ENCODE measurements at places on chromosomes 12 and 14. TPM values are rescaled to one million over a fixed set of nuclear protein-coding genes. Genes with fewer than 3 reads are reported as not detected.

DNA sequence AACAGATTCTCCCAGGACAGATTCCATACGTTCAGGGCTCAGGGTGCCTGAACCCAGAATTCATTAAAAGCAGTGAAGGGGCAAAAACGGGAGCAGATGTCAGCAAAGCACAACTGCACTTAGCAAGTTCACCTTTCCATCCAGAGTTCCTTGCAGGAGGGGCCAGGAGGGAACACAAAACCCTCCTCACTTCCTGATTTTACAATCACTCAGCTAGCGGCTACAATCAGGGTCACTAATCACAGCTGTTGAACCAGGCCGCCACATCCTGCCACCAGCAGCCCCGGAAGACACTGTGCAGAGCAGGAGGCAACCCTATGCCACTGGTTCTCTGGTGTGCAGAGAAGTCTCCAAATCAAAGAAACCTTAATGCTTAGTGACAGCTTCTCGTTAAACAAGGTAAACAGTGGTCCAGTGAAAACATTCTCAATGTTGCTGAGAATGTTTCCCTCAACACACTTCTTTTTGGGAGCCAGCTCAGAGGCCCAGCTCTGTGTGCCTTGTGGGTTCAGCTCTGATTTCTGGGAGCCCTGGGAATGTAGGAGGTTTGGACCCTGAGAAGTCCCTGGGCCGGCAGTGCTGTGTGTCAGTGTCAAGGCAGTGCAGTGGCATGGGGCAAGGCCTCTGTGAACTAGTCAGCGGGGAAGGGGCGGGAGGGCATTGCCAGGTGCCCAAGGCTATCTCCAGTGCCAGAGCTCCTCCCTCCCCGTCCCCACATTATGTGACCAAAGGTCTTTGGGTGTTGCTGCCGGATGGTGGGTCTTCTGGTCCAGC lies 54.5 kb downstream of the VCPKMT start:
- DNase-seq = peak; percentile 82

WNT5B gene
- polyA plus RNA-seq = 3.4 TPM

DNA sequence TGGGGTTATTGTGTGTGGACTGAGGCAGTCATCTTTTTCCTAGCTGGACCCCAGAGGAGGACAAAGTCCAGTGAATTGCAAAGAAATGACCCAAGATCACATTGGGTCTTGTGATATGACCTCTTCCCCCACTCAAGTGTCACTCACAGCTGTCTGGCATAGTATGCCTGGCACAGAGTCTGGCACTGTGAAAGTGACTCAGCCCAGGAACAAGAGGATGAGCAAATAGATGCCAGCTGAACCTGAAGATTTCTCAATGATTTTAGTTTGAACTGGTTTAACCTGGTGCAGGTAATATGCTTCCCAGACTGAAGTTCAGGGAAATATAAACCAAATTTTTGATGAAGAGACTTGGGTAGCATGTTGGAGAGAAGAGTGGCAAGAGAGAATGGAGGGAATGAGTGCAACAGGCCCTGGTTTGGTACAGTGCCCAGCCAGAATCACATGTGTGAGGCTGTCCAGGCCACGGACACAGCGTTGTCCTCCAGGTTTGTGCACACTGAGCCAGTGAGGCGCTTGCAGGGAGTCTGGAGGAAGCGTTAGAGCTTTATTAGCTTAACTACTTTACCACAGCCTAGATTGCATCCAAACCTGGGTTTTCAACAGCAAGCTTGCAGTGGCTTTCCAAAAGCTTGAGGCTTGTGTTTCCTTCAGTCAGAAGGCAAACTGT lies 332.9 kb downstream of the NUAK1 start:
- DNase-seq = no peak

FGD4 gene
- 4.9 TPM for polyA plus RNA-seq

GRCh38 chr12:68832504-68832867 lies 24.5 kb downstream of the MDM2 start:
- no peak for DNase-seq

DNA sequence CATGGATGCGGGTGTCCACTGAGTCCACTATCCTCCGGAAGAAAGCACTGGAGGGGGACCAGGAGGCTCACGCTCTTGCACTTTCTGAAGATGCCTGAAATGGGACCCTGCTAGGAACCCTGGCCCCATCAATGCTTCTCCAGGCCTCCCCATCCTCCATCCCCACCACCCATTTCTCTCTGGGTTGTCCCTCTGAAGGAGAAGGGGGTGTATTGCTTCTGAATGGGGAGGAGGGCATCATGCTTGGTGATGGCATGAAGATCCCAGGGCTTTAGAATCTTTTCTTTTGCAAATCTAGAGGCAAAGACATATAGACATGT lies 681 bp upstream of the JPH4 start:
- no peak for DNase-seq

PRB2 gene
- polyA plus RNA-seq = not detected

DNA sequence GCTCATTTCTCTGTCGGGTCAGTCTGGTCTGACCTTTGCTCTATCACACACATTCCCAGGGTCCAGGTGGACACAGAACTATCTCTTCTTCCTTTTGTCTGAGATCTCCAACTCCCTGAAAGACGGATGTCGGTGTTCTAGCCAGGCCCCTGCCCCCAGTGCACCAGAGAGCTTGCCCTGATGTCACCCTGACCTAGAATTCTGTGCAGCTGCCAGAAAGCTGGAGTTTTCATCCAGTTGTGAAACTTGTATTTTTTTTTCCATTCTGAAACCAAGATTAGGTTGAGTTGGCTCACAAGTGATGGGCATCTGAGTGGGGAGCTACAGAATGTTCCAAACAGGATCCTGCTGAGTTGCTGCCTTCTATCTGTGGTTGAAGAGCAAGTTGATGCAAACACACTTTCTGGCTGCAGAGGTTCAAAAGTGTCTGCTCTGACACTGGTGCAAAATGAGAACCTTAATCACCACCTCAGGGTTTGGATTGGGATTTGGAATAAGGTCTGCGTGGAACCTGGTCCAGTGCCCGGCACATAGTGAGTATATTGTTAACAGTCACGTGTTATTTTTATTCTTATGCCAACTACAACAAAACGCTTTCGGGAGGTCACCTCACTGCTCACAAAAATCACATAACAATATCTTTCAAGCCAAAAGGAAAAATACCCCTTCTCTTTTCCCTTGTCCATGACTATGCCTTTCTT lies 211.5 kb downstream of the SLC15A4 start:
- DNase-seq = no peak

DNA sequence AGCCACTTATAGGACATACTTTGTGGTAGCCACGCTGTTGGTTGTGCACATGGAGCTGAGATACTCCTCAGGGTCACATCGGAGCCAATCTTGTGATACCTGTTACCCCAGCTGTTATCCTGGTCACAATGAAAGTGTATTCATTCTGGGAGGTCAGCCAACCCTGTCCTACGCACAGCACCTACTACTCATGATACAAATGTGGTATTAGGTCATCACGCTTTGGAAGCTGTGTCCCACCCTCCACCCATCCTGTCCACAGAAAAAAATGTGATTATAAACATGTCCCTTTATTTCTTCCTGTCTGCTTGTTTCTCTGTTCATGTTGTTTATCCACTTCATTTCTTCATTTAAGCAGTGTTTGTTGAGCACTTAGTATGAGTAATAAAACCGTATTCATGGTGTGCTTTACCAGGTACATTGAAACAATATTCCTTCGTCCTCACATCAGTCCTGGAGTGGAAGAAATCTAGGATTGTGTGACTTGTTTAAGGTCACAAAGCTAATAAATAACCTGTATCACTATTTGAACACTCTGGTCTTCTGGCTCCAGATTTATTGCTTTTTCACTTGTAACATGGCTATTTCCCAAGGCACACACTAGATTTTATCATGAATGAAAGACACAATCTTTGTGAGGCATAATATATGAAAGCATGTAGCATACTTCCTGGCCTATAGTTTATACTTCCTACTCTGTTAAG lies 73.1 kb downstream of the DERA start:
- DNase-seq = no peak

DNA sequence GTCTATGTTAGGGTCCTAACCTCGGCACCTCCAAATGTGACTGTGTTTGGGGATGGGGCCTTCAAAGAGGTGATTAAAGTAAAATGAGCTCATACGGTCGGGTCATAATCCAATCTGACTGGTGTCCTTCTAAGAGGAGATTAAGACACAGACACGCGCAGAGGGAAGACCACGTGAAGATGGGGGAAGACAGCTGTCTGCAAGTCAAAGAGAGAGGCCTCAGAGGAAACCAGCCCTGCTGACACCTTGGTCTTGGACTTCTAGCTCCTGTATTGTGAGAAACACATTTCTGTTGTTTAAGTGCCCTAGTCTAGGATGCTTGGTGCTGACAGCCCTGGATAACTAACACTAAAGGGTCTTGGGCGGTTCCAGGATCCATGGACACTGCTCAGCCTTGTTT lies 109.6 kb downstream of the DICER1 start:
- DNase-seq = no peak

DNA sequence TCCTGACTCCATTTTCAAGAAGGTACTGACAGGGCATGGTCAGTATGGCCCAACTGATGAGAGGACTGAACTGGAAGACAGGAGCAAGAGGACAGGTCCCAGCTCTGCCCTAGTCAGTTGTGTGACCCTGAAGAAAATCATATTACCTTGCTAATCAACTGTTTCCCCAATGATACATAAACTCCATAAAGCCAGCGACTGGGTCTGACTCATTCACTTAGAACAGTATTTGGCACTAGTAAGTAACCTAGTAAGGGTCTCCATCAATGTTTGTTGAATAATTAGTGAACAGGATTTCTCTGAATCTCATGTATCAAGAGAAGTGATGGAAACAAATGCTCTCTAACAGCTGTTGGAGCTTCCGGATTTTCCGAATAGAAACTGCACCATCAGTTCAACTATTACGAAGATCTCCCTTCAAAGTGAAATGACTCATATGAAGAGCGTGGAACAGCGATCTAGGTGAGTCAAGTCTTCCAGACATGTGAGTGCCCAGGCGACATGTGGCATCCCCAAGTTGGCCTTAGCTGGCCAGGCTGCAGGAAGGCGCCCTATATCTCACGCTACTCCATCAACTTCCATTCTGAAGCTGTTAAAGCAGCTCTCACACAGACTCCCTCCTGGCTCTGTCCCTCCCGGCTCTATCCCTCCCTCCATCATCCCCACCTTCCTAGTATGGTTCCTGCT lies 94.5 kb downstream of the TTC7B start:
- DNase-seq = no peak

- DNase-seq = no peak
Measured at GRCh38 chr14:68584786-68585185, 208.1 kb downstream of the ZFP36L1 start.

GRCh38 chr14:89351516-89352404 lies 65.3 kb downstream of the FOXN3 start:
- DNase-seq = peak; percentile 64

DNA sequence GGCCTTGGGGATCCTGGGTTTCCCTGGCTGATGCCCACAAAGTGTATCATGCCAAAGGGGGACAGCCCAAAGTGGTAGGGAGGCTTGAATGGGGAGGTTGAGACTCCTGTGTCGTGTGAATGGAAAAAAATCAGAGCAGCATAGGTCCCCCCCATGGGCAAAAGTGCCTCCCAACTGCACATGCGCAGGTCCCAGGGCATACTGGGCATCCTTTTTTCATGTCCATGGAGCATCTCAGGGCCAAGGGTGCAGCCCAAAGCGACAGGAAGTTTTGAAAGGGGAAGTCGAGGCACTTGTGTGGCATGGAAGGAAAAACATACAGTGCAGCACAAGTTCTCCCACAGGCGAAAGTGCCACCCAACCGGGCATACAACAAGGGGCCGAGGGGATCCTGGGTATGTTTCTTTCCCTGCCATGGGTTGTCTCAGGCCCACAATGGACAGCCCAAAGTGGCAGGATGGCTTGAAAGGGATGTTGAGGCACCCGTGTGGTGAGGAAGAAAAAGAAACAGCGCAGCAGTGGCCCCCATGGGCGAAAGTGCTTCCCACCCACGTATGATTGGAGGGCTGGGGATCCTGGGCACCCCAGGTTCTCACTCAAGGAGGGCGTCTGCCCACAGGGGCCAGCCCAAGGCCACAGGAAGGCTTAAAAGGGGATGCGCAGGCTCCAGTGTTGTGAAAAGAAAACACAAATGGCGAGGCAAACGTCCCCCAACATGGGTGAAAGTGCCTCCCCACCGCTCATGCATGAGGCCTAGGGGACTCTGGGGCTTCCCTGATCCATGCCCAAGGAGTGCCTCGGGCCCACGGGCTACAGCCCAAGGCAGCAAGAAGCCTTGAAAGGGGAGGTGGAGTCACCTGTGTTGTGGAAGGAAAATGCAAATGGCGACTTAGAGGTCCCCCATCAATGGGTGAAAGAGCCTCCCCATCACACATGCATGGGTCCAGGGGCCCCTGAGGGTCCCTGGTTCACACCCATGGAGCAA lies 573.7 kb downstream of the ALG10 start:
- DNase-seq = no peak

DNA sequence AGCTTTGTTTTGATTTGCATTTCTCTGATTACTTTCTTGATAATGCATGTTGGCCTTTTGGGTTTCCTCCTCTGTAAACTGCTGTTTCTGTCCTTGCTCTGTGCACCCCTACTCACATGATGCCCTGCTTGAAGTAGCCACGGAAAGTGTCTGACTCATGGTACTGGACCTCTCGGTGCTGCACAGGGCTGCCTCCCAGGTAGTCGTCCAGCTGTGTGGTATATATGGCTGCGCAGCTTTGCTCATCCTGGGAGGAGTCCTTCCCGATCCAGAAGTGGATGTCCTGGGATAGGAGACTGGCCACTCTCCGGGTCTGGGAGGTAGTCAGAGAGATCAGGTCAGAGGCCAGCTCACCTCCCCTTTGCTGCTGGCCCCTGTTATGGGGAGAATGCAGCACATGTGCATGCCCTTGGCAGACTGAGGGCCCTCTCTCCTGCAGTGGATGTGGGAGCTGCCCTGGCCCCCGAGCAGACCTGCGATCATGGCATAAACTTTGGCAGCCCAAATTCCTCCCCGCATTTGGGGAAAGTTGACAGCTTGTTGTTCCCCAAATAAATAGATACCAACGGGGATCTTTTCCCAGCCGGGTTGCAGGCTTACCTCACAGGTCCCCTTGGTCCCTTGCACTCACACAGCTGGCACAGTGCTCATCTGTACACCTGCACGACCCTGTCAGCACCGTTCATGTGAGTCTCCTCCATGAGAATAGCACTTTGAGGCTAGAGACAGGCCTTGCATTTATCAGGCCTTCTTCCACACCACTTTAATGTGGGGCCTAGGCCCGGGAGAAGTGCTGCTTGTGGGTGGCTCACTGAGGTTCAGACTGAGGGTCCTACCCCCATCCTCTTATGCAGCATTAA lies 5.2 kb downstream of the AVIL start:
- DNase-seq = no peak

ING4 gene
- polyA plus RNA-seq = 56.0 TPM

DNA sequence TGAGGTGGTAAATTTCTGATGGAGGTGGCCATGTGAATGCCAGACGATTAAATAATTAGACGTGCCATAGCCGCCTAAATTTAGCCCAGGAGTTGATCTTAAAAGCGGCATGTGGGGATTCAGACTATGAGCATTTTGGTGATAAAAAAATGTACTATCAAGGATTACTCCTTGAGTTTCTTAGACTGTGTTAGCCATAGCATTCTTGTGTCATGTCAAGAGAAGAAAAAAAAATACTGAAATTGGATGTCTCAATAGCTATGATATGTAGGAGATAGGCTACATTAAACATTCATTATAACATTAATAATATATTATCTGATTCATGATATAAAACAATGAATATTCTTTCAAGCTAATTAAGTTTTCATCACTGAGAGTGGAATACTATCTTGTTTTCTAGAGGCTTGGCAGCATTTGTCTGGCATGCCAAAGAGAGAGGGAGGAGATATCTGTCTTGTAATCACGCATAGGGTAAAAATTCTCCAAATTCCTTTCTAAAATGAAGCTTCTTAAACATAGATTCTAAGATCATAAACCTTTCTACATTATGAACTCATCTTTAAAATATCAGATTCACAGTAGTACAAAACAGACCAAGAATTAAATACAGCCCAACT lies 727.0 kb downstream of the C12orf50 start:
- no peak for DNase-seq
